Posterior vena cava (tissue), 2 donors: ENCODE measurements at places on chromosomes 11 and 22. TPM values are rescaled to one million over a fixed set of nuclear protein-coding genes. Genes with fewer than 3 reads are reported as not detected.

The C11orf91 gene
- total RNA-seq = 2.2 TPM

- peak; percentile 67 for DNase-seq
These were observed 9.0 kb downstream of the TUBA8 start for GRCh38 chr22:18119409-18120110.

GRCh38 chr11:12281571-12282478, 95.5 kb upstream of the PARVA start:
- DNase-seq = peak; percentile 95

The UCP3 gene
- total RNA-seq = 1.9 TPM

The MS4A12 gene
- not detected for total RNA-seq

GRCh38 chr11:8315954-8316353, 52.3 kb upstream of the LMO1 start:
- DNase-seq = no peak

DNA sequence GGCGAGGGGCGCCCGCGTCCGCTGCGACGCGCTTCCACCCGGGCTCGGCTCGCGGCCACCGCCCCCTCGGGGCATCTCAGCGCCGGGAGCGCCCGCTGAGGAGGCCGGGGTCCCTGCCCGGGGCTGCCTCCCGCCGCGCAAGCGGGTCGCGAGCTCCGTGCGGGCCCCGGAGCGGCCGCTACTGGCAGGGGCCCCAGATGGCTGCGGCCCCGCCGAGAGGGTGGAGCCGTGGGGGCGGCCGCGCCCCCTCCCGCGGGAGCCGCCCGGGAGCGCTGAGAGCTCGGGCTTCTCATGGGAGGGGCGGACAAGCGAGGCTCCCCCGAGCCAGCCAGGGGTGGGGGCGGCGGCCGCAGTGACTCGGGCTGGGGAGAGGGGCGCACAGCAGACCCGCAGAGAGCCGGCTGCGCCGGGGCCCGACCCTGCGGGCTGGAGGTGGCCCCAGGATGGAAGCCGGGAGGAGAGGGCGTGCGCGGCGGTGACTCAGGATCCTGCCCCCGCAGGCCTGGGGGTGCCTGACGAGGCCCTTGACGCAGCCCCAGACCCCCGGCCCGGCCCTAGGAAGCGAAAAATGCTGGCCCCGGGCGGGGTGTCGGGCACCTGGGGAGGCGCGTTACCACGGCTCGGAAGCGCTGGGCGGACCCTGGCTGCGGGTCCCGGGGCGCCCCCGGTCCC, 603 bp upstream of the ZFTA start:
- DNase-seq = peak; percentile 81

DNA sequence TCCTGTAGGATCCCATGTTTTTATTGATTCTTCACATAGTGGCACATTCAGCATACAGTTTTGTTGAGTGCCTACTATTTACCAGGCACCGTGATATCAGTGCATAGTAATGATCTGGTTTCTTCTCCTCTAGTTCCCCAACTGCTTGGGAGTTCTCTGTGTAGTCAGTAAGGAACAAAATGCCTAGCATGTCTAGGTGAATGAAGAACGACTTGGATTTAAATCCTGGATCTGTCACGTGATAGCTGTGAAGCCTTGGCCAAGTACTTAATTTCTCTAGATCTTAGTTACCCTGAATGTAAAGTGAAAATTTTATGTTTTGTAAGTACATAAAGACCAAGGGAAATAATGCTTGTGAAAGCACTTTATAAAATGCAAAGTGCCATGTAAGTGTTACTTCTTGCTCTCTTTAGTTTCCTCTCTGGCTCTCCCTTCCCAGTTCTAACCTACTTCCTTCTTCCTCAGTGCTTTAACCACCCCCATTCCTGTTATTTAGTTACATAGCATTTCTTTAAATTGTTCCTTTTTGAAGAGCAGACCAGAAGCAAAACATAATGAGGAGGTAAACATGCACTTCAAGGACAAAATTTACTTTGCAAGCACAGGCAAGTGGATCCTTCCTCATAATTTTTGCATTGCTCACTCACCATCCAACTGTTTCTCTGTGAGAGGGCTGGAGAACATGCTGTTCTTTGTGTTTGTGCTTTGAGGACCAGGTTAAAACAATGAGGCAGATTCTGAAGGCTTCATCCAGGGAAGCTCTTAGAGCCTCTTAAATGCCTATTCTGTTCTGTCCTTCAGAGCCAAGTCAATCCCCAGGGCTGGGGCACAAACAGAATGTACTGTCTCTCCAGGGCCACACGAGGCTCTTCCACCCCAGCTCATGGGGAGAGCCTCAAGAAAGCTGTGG, 353.9 kb upstream of the TENM4 start:
- DNase-seq = no peak

DNA sequence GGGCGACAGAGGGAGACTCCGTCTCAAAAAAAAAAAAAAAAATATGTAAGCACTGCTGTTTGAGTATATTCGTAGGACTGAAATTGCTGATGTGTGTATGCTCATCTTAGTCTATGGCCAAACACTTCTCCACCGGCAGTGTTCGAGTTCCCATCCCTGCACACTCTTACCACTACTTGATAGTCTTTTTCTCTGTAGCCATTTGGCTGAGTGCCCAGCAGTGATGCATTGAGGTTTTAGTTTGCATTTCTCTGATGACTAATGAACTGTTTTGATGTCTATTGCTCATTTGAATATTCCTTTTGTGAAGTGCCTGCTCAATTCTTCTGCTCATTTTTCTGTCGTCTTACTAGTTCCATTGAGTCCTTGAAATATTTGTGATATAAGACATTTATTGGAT, 1.9 kb downstream of the TIRAP start:
- peak; percentile 89 for DNase-seq

The OR4C12 gene
- total RNA-seq = not detected

GRCh38 chr11:66883016-66883965, 26.4 kb downstream of the LRFN4 start:
- DNase-seq = no peak

- no peak for DNase-seq
These were observed 734.5 kb upstream of the CCDC179 start for GRCh38 chr11:23594755-23595154.

The SFI1 gene
- 20.5 TPM for total RNA-seq

DNA sequence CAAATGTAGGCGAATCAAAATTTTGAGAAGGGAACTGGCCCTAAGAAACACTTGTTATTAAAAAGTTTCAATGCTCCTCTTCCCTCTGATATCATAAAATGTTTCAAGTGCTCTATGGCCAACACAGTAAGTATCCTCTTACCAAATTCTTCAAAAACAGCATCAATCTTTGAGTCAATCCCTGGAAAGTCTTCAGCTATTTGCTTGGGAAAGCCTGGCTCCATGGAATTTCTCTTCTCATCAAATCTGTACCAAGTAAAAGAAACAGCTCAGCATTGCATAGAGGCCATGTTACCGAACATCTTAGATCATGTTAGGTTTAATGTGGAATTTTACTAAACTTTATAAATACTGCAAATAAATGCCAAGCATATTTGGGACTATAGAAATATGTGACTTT, 6.3 kb downstream of the MMP3 start:
- DNase-seq = no peak

GRCh38 chr11:8220261-8221045, 43.2 kb downstream of the LMO1 start:
- DNase-seq = peak; percentile 23

DNA sequence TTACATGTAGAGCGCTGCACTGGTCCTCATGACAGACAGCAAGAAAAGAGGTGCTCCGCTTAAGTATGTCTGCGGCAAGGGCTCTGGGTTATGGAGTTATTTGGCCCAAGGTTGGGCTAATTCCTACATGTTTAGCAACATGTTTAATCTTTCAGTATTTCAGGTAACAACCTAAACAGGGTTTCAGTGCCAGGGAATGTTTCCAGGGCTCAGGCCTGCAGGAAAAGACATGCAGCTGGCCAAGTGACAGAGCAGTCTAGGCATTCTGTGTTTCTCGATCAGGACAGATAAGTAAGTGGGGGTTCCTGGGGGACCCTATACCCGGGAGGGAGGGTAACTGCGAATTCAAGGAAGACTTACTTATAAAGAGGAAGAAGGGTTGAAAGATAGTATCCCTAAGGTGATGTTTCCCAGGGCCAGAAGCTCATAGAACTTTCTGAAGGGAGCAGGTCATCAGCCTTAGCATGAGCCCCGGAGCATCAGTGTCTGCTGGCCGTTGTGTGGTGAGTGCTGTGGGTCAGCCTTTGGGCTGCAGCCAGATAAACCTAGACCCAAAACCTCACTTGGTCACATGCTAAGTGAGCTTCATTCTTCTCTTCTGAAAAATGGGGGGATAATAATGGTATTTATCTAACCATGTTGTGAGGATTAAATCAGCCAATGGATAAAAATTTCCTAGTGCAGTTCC, 18.4 kb downstream of the KCNJ5 start:
- DNase-seq = no peak

The SLC22A12 gene
- not detected for total RNA-seq

DNA sequence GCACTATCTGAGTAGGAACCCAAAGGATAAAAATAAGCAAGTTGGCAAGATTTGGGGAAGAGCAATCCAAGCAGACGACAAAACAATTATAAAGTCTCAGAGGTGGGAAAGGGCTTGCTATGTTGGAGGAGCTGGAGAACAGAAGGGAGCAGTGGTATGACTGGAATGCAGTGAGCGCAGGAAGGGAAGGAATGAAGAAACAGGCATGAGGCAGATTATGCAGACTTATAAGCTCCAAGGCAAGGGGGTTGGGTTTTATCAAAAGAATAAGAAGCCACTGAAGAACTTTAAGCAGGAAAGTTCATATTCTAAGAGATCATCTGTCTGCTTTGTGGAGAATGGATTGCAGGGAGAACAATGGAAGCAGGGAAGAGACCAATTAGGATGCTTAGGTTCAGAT, 31.7 kb downstream of the PGM2L1 start:
- DNase-seq = no peak

- DNase-seq = peak; percentile 91
These were observed 415.1 kb downstream of the ETS1 start for GRCh38 chr11:128172046-128172878.

The OR5AL1 gene
- total RNA-seq = not detected

The NEFH gene
- 0.42 TPM for total RNA-seq

The MEI1 gene
- 1.4 TPM for total RNA-seq

The OR52N4 gene
- not detected for total RNA-seq

GRCh38 chr11:3809624-3809928, 1.2 kb downstream of the PGAP2 start:
- peak; percentile 20 for DNase-seq

The IL17REL gene
- not detected for total RNA-seq

DNA sequence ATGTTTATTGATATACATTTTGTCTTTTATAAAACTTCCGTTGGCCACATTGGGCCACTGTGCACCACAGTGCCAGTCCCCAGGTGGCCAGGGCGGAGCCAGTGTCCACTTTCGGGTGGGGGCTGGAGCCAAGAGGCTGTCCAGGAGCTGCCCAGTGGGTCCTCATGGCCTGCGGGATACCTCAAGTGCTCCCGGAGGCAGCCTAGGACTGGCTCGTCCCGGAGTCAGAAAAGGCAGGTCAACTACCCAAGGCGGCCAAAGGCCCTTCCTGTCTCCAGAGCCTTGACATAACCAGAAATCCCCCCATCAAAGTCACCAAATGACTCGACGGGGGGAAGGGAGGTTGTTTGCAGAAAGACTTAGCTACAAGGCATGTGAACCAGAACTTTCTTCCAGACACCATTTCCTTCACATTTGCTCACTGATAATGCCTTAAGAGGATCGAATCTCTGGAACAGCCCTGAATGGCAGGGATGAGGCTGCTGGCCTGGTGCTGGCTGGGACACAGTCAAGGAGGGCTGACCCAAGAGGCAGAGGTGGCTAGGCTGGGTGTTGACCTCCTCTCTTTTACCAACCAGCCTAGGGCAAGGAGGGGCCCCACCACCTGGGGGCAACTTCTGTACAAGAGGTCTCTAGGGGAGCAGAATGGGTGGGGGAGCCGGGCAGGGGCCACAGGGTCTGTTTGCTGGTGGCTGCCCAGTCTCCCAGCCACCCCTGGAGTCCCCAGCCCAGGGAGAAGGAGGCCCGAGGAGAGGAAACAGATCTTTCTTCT, 8.4 kb downstream of the MRGPRF start:
- no peak for DNase-seq

- DNase-seq = no peak
These were observed 1.7 kb upstream of the MYRF start for GRCh38 chr11:61750631-61751273.

GRCh38 chr11:8082391-8083087, 1.5 kb downstream of the TUB start:
- no peak for DNase-seq

DNA sequence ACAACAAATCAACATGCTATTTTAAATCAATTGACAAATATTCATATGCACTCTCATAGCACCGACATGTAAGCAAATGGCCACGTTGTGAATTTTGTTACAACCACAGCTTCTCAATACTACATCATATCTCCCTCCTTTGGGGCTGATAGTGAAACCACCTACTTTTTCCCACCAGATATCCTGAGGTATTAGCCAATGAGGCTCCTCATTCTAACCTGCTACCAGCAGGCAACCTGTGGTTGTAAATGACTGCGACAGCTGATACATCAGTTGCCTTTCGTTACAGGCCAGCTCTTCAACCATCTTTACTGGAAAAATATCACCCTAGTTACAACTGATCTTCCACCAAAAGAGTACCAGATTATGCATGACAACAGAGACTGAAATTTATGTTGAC, 3.7 kb upstream of the XKR3 start:
- no peak for DNase-seq

GRCh38 chr11:20670932-20671403, 1.6 kb downstream of the NELL1 start:
- DNase-seq = no peak
